NCI-H1092 (cell line): ENCODE measurements at places on chromosomes 1 and 21.
A peak's percentile ranks its signal among the peaks of the same experiment; 100 is the strongest.

DNA sequence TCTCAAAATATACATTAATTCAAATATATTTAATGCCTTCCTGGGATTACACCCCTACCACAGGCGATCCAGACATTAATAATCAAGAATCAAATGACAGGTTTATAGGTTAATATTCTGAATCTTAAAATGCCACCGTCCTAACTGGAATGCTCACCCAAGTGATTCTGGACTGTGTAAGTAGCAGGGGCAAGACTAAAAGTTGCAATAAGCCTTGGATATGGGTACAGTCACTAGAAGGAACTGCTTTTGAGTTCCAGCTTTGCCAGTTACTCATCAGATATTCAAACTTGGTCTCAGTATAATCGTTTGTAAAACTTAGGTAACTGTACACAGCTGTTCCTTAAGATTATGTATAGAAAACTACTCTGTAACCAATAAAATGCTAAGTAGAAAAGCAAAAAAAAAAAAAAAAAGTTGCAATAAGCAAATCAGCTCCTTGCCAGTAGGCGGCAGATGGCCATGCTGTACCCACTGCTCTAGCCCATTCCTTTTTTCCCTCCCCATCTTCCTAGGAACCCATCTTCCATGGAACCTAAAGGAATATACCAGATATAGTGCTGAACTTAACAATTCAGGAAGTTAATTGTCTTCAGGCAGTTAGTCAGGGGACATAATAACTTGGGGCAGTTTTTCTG is 10.5 kb downstream of the RO60 start:
- DNase-seq: no peak

GRCh38 chr1:9711466-9712020 is 60.0 kb downstream of the PIK3CD start:
- DNase-seq: no peak

GRCh38 chr1:96820107-96820506 is 98.5 kb downstream of the PTBP2 start:
- no peak for DNase-seq

- no peak for DNase-seq
Measured at GRCh38 chr21:44920694-44921604, at the start of gene ITGB2. Gene ITGB2, minus strand, starts transcription at chr21:44920899. Its CDS starts 10,117 bp downstream, at chr21:44910782.

- no peak for DNase-seq
Measured at GRCh38 chr1:3899754-3900149, 320 bp downstream of the C1orf174 start.

DNA sequence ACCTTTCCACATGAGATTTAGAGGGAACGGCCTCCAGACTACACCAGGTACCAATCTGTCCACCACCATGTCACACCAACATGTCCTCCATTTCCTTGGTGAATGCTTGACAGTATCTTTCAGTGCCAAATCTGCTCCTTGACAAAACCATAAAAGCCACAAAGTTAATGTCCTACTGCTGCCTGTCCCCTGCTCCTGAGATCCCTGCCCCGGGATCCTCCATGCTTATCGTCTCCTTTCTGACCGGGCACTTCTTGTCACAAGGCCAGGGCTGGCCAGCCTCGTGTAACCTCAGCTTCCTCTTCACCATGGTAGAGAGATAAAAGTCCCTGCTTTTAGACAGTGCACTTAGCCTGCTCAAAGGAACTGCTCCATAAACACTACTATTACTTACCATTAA is 136.2 kb downstream of the NAV1 start:
- no peak for DNase-seq

DNA sequence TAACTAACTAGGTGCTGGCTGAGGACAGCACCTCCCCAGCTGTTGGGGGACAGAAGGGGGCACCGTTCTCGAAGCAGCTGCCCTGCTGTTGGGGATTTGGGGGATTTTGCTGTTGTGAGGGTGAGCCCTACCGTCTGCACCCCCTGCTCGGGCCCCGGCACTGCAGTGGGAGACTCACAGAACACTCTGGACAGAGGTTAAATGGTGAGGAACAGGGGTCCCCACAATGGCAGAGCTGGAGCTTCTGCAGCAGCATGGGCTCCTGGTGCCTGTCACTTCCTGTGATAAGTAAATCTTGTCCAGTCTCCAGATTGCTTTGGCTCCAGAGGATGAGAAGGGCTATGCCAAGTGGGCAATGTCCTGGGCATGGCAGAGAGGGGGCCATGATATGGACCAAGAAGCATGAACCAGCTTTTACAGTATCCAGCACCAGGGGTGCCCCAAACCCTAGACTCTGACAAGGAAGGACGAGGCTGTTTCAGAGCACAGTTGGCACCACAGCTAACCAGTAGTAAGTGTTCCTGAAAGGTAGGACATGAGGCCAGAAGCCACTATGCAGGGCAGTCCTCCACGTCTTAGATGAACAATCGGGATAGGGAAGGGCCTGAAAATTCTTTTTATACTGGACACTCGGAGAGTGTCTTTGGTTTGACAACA is 365.1 kb upstream of the VAMP3 start:
- no peak for DNase-seq

DNA sequence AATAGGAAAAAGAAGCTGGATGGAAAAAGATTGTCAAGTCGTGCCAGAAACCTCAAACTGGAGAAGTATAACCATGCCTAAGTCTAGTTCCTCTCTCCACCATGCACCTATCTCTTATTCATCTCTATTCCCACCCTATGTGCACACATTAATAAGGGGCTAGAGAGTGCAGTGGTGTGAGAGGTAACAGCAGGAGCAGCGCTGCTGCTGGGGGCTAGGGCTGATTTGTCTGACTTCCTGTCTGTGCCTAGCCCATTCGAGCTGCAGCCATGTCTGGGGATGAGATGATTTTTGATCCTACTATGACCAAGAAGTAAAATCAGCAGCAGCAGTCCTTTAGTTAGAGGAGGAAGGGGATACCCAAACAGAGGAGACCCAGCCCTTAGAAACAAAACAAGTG is 43.0 kb downstream of the TRIM33 start:
- DNase-seq: no peak

DNA sequence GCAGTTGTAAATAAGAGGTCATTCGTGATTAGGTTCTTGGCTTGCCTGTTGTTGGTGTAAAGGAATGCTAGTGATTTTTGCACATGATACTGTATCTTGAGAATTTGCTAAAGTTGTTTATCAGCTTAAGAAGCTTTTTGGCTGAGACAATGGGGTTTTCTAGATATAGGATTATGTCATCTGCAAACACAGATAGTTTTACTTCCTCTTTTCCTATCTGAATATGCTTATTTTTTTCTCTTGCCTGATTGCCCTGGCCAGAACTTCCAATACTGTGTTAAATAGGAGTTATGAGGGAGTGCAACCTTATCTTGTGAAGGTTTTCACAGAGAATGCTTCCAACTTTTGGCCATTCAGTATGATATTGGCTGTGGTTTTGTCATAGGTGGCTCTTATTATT is 576.1 kb upstream of the RGS18 start:
- no peak for DNase-seq

DNA sequence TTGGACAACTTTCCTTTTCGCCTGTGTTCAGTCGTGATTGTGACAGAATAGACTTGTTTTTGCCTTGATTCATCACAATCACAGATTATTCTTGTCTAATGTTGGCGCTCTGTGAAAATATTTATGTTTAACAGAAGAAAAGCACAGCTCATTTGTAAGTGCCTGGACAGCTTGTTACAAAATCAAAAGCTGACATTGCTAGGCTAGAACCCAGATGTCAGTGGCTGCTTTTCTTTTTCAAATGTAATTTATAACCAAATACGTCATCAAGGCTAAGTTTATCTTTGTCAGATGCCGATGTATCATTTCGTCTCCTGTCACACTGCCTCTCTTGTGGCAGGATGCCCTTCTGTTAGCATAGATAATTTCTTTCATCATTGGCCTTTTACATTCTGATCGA is 1227.3 kb downstream of the PLA2G4A start:
- no peak for DNase-seq

GRCh38 chr1:11044849-11045427 is 2.1 kb downstream of the MASP2 start:
- DNase-seq: no peak

DNA sequence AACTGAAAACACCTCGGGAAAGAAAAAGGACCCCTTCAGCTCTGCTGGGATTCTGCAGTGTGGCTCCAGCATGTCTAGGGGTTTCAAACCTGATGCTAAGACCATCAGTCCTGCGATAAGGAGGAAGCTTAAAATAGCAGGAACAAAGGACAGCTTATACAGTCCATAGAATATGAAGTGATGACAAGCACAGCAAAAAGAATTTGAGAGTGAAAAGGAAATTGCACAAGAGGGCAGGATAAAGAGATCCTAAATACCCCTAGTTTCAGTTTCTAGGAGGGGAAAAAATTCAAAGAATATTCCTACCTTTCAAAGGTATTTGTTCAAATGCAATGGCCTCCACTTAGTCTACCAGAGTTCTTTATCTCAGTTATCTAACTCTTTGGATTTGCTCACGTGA is 171.4 kb downstream of the TGFB2 start:
- no peak for DNase-seq

GRCh38 chr1:240888039-240888786 is 276.3 kb upstream of the GREM2 start:
- peak; percentile 38 for DNase-seq

DNA sequence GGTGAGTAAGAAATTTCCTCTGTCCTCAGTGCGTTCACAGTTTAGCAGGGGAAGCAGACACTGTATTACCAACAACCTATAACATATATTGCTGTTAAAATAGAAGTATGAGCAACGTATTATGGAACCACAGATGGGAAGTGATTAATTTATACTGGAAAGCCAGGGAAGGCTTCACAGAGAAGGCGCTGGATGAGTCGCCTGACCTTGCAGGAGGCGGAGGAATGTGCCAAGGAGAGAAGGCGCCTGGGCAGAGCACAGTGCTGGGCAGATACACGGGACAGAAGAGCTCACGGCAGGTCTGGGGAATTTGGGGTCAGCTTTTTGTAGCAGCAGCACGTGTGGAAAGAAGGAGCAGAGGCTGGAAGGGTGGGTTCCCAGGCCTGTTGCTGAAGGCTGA is 116.3 kb downstream of the DHRS3 start:
- no peak for DNase-seq

- DNase-seq: no peak
Measured at GRCh38 chr1:195466639-195467038, 1141.6 kb downstream of the KCNT2 start.

DNA sequence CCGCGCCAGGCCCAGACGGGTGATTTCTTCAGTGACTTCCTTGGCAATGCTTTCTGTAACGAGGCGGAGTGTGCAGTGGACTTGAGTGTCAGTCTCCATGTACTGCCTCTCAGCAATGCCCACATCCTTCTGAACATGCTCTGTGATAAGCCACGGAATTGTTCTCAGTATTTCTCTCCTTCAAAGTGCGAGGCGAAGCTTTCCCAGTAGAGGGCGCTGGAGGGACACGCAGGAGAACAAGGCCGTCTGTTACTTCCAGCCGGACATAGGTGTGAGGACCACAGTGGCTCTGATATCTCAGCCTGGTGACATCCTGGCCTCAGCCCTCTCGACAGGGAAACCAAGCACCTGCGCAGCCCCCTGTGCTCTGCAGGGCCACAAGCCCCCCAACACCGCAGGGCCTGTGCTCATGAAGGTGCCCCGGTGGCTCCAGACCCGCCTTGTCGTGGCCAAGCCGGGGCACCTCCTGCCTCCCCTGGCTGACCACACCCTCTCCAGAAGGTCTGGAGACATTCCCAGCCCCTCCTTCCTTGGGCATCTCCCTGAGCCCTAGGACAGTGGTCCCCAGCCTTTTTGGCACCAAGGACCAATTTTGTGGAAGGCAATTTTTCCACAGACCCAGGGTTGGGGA is 46.1 kb upstream of the BACE2 start:
- peak; percentile 83 for DNase-seq

- DNase-seq: no peak
Measured at GRCh38 chr1:54172614-54173599, 20.1 kb upstream of the CDCP2 start.

DNA sequence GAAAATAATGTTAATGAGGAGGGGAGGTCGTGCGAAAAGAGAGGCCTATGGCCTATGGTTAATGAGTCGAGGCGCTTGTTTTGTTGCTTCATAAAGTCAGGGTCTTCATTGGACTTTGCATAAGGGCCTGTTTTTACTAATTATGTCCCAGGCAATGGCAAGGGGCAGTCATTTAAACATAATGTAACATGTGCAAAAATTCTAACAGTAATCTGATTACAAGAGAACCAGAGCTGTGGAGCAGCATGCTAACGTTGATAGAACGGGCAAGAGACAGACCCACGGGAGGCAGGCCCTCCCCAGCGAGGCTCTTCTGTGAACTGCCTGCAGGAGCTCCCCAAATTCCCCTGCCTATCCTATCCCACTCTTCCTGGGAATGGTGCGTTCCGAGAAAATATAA is 22.6 kb upstream of the CAMK1G start:
- DNase-seq: no peak

- DNase-seq: no peak
Measured at GRCh38 chr21:44413566-44414290, 41.6 kb upstream of the LRRC3 start.

DNA sequence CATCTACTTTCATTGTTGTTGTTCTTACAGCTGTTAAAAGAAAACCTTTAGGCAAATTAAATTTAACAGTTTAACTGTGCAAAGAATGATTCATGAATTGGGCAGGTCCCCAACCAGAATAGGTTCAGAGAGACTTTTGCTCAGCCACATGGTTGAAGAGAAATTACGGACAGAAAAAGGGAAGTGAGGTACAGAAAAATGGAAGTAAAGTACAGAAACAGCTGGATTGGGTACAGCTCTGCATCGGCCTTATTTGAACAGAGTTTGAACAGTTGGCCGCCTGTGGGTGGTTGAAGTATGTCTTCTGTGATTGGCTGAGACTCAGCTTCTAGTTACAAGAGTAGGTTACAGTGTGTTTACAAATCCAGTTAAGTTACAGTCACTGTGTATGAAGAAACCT is 210.1 kb downstream of the FGGY start:
- DNase-seq: no peak

- DNase-seq: no peak
Measured at GRCh38 chr1:39981945-39982344, 27.0 kb downstream of the MFSD2A start.

DNA sequence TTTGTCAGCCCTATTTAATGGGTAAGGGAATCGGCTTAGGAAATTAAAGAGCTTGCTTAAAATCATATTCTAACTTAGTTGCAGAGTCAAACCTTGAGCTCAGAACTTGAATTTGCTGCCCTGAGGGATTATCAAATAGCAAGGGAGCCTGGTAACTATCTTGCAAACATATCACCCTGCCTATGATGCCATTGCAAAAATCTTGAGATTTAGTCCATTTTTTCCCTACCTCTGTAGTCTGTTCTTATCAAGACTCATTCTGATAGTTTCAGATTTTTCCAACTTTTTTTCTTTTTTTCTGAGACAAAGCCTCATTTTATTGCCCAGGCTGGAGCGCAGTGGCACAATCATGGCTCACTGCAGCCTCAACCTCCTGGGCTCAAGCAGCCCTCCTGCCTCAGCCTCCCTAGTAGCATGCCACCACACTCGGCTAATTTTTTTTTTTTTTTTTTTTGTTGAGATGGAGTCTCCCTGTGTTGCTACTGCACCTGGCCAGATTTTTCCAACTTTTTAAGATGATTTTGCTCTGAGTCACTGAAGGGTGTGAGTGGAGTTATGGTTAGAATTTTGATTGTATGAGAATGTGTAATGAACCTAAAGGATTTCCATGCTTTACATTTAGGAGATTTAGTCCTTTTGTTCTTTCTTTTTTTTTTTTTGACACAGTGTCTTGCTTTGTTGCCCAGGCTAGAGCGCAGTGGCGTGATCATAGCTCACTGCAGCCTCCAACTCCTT is 12.2 kb downstream of the SARS1 start:
- no peak for DNase-seq

- no peak for DNase-seq
Measured at GRCh38 chr1:206715552-206716158, 30.9 kb downstream of the MAPKAPK2 start.
